ENCODE measurements at places on chromosomes 4 and X.

DNA sequence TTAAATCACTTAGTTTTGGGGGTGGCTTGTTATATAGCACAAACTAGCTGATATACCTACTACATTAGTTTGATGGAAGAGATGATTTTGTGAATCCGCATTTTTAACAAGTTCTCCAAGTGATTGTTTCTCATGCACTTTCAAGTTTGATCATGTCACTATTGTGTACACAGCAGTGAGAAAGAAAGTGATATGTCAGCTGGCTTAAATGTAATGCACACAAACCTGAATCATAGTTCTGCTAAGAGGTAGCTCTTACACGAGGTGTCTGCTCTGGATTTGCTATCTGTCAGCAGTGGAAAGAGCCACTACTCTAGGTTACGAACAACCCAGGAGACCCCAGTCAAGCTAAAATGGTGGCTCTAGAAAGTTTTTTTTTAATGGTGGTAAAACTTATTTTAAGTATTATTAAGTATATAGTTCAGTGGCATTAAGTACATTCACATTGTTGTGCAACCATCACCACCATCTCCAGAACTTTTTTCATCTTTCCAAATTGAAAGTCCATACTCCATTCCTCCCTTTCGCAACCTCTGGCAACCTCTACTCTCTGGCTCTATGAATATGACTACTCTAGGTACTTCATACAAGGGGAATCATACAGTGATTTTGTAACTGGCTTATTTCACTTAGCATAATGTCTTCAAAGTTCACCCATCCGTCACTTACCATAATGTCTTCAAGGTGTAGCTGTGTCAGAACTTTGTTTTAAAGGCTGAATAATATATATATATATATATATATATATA lies 147.3 kb downstream of the HS6ST2 start:
- no peak for DNase-seq

- DNase-seq = no peak
These were observed 6.1 kb downstream of the FGF2 start for GRCh38 chr4:122832732-122833131.

DNA sequence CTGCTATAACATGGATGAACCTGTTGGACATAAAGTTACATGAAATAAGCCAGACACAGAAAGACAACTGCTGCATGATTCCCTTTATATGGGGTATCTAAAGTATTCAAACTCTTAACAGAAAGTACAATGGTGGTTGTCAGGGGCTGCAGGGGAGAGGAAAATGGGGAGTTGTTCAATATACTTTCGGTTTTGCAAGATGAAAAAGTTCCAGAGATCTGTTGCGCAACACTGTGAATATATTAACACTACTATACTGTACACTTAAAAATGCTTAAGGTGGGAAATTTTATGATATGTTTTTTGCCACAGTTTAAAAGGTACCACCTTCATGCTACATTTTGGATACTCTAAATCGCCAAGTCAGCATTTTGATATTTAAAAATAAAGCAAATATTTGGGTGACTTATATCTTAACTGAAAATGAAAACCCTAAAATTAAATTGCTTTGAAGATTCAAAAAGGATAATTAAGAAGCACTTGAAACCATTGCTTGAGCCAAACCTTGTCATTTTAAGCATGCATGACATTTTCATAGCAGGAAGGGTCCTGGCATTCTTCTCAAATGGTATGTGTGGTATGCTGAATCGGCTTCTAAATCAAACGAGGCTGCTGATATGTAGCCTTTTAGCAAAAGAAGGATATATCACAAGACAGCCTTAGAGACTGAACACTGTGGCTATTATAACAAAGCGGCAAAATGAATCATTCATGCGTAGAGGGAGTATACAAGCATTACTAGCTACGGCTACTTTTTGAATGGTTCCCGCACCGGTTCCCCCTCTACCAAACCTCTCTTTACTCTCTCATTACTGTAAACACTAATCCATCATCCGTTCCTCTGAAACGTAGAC lies 607.1 kb upstream of the DIPK2B start:
- no peak for DNase-seq

- no peak for DNase-seq
These were observed 77.0 kb upstream of the STX18 start for GRCh38 chr4:4618847-4619246.

DNA sequence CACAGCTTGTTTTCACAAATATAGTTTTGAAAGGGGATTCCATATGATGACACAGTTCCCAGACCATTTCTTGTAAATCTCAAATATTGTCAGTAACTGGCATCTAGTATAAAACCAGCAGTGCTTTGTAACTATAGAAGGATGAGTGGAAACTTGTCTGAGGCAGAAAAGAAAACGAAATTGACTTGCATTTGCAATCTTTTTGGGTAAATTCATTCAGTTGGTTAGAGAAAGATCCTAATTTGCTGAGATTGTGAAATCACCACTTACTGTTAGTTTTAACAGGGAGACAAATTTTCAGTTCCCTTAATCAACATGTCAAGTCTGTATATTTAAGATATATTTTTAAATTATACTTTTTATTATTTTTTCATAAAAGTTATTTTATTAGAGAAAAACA lies 71.5 kb upstream of the VEGFC start:
- no peak for DNase-seq

- DNase-seq = no peak
These were observed 146.2 kb downstream of the PRSS12 start for GRCh38 chr4:118206627-118207026.

- DNase-seq = no peak
These were observed 103.0 kb downstream of the AFF1 start for GRCh38 chr4:87037671-87038334.

- DNase-seq = no peak
These were observed 7.4 kb upstream of the HS3ST1 start for GRCh38 chr4:11436084-11436483.

GRCh38 chrX:10884246-10884645 lies 226.9 kb upstream of the HCCS start:
- no peak for DNase-seq

- no peak for DNase-seq
These were observed 107.6 kb downstream of the DCTD start for GRCh38 chr4:182809417-182810102.

DNA sequence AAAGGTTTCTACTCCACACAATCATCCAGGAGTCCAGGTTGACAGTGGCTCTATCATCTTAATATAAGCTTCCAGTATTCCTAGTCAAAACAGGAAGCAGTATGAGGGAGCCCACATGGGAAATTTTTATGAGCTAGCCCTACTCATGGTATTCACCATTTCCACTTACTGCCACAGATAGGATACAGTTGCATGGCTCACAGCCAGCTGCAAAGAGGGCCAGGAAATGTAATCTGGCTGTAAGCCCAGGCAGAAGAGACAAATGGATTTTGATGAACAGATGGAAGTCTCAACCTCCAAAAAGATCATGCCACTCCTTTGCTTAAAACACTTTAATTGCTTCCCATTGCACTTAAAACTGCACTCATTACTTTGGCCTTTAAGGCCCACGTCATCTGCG lies 150.6 kb downstream of the ADAMTS3 start:
- DNase-seq = no peak

GRCh38 chr4:109947457-109947856 lies 34.8 kb downstream of the EGF start:
- DNase-seq = no peak

DNA sequence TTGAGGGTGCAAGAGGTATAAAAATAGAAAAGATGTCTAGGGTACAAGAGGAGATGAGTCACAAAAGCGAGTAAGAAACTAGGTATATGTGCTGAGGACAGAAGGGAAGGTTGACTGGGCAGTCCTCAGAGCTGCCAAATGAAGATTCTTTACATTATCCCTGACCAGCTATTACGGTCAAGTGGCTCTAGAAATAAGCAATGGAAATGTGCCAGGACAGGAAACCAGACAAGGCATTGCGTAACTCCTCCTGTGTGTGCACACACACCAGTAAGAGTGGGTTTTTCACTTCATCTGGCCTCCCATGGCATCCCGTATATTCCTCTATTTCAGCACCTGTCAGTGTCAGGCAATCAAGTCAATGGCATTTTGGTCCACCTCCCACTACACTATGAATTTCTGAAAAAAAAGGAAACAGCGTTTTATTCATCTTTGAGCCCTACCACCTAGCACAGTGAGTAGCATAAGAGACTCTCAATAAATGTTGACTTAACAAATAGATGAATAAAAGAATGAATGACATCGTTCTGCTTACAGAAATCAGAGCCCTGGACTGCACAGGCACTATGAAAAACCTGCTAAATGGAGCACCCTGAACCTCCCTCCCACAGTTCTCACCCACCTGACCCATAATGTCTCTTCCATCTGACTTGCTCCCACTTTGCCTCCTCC lies 62.6 kb upstream of the KLF3 start:
- no peak for DNase-seq

All from stimulated activated CD8-positive, alpha-beta memory T cell treated with anti-CD3 and anti-CD28 coated beads, Interleukin-7, amount 100 ng/mL, for 4 hours (primary cell).